ENCODE measurements at places on chromosomes 6 and 20.
A peak's percentile ranks its signal among the peaks of the same experiment; 100 is the strongest.

- DNase-seq, result no peak
These were observed 22.6 kb upstream of the HLA-A start for GRCh38 chr6:29919506-29920445.

DNA sequence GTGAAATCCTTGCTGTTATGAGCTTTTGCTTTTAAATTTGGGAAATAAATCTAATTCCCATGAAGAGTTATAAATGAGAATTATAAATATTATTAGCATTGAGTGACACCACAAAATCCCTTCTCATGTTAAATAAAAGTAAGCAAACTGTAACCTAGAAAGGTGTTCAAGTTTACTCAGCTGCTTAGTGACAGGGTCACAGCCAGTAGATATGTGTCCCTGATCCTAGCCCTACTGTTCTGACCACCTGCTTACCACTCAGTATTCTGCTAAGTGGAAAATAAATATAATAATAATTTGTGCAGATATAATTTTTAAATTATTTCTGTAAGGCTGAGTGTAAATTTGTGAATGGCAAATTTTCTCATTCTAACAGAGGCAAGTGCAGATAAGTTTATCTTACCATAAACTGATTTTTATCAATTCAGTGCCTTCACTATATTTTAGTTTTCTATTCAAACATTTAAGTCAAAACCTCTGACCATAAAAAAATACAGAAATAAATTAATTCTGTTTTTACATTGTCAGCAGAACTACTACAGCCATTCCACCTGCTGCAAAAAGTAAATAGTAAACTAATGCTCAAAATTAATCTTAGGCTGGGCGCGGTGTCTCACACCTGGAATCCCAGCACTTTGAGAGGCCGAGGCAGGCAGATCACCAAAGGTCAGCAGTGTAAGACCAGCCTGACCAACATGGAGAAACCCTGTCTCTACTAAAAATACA lies 118.2 kb downstream of the TENT5A start:
- DNase-seq, result no peak

DNA sequence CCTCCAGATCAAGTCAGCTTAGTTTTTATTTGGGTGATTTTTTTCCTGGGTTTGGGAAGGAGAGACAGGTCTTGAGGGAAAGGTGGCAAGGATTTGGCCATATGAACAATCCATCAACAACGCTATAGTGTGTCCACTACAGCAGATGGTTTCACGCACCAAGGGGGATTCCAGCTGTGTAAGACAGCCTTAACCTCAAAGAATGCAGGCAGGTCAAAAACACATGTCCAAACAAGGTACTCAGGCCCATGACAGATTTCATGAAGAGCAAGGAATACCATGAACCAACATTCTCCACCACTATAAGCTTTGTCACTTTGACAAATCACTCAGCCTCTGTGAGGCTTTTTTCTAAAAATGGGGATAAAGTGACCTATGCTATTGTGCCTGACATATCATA lies 2.0 kb downstream of the AIF1 start:
- DNase-seq, result no peak

GRCh38 chr20:17690144-17690543 lies 8.1 kb upstream of the RRBP1 start:
- DNase-seq, result no peak

DNA sequence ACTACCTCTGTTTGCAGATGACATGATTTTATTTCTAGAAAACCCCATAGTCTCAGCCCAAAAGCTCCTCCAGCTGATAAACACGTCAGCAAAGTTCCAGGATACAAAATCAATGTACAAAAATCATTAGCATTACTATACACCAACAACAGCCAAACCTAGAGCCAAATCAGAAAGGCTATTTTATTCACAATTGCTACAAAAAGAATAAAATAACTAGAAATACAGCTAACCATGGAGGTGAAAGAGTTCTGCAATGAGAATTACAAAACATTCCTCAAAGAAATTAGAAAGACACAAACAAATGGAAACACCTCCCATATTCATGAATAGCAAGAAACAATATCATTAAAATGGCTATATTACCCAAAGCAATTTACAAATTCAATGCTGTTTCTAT lies 65.6 kb upstream of the HTR1E start:
- DNase-seq, result no peak

GRCh38 chr6:20918868-20919267 lies 384.6 kb downstream of the CDKAL1 start:
- no peak for DNase-seq

- DNase-seq, result no peak
These were observed 57.9 kb downstream of the GJA10 start for GRCh38 chr6:89952105-89952671.

- DNase-seq, result no peak
These were observed at the start of gene SLC4A11 for GRCh38 chr20:3239026-3239866. SLC4A11 (minus strand) TSS chr20:3239190; CDS start chr20:3239137, 53 bp downstream.

DNA sequence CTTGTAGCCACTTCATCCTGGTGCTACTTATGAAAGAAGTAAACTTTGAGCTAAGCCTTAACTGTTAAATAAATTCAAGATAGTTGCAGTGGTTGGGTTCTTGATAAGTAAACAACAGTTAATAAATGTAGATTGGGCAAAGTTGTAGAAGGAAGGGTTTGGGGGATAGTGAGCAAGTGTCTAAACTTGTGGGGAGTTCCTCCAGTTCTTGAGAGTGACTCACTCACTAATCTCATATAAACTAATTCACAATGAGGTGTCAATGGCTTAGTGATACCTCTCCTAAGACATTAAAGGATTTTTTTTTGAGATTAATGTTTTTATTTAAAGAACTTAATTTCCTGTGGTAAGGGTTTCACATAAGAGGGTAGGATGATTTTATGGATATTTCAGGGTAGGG lies 507.4 kb downstream of the BMP2 start:
- DNase-seq, result no peak

- no peak for DNase-seq
These were observed 2.8 kb downstream of the SNRPB2 start for GRCh38 chr20:16732506-16733152.

GRCh38 chr6:13522656-13523055 lies 35.3 kb upstream of the GFOD1 start:
- DNase-seq, result no peak

- DNase-seq, result no peak
These were observed 5.9 kb upstream of the NOX3 start for GRCh38 chr6:155461556-155461955.

GRCh38 chr6:134080171-134080795 lies 27.9 kb upstream of the SLC2A12 start:
- DNase-seq, result no peak

DNA sequence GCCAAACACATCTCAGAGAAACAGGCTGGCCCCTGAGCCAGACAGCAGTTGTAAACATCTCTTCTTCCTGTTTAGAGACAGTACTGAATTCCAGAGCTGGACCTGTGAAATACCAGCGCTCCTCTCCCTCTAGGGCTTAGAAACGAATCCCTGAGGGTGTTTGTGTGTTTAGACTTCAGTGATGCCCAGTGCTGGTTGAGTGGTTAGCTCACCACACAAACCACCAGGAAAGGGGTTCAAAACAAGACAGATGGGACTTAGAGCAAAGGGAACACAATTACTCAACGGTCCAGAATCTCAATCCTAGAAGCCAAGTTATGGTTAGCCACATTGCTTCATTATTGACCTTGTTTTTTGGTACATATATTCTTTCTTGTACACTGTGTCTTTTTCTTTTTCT lies 108.7 kb upstream of the TMEM170B start:
- DNase-seq, result no peak

DNA sequence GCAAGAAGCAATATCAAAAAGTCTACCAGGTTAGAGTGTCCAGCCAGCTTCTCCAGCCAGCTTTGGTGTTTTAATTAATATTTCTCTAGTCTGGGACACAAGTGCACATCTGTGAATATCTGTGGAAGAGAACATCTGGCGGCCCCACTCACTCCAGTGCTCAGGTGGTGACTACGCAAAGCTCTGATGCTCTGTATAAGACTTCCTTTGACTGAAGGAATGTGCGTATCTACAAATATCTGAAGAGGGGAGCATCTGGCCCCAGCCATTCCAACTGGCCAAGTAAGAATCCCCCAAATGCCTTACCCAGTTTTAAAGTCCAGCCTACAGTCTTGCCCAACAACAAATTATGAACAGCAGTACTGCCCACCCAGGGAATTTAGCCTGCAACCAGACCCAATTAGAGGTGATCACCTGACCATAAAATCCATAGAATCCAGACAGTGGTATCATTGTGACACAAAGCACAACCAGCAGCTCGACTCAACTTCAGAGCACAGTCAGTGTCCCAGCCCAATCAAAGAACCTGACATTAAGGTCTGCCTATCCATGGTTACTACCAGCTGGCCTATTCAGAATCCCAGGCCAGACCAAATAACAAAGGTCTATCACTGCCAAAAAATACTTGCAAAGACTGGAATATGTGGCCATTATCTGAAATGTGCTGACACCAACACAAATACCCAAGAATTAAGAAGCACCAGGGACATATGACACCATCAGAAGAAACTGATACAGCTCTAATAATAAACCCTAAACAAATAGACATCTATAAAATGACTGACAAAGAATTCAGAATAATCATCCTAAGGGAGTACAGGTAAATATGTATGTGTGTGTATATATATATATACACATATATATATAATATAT lies 76.1 kb upstream of the MANEA start:
- no peak for DNase-seq

- peak; percentile 49 for DNase-seq
These were observed 18.4 kb upstream of the ZNF76 start for GRCh38 chr6:35240838-35241801.

DNA sequence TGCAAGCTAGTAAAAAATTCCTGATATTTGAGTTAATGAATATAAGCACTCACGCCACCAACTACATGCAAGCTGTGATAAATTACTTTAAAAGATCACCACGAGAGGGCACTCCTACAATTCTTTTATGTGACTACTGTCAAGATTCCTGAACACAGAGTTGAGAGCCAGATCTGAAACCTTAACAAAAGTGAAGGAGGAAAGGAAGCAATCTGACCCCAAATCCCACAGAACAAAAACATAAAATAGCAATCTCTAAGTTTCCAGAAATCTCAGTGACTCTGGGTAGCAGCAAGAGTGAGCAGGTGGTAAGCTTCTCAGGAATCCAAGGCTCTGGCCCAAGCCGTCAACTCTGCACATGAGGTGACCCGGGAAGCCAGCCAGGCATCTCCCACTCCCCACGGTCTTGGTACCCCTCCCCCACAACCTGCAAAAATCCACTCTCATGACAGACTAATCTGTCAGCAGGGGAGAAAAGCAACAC lies 55.1 kb downstream of the STAU1 start:
- DNase-seq, result no peak

- DNase-seq, result no peak
These were observed 50.5 kb upstream of the ENPP5 start for GRCh38 chr6:46221222-46221793.

DNA sequence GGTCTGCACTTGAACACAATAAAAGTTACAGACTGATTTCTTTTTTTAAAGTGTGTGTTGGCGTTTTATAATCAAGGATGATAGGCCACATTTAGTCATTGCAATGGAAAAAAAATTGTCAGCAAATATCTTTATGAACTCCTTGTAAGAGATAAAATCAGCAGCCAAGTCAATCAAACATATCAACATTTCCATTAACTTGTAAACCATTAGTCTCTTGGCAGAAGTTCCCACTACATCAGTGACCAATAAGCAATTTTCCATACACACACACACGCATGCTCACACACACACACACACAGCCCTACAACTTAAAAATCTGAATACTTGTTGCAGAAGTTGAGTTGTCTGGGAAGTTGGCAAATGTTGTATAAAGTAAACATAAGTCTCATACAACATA lies 315.9 kb upstream of the KCNQ5 start:
- no peak for DNase-seq

DNA sequence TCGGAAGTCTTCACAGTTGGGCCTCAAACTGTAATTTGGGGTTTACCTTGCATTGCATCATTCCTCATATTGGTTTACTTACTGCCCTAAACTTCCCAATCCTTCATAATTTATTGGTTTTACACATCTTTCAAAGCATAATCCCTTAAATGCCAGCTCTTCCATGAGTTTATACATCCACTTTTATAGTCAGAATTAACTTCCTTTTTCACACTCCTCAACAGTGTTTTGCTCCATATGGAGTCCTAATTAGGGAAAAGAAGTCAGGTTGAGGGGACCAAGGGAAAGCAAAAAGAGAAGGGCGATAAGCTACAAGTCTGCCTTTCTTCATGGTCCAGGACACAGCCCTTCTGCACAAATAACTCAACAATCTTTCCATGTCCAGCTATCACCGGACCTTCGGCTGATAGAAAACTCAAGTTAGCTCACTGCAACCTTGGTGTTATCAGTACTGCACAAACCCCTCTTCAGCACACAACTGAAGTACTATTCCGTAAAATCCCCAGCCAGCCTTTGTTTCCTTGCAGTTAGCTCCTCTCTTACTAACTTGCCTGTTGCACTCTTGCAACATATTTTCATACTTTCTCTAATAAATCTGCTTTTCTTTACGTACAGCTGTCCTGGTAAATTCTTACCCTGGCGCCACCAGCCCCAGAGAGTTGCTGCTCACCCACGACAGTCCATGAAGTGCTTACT lies 2.0 kb downstream of the EEF1E1 start:
- no peak for DNase-seq

DNA sequence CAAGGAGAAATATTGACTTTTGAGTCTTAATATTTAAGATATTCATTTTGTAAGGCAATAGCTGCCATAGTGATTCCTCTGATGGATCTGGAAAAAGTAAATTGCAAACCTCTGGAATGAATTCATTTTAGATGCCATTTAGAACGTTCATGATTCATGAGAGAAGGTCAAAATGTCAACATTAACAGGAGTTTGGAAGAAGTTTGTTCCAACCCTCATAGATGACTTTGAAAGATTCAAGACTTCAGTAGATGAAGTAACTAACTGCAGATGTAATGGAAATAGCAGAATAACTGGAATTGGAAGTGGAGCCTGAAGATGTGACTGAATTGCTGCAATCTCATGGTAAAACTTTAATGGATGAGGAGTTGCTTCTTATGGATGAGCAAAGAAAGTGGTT lies 100.9 kb upstream of the CCN2 start:
- DNase-seq, result no peak

DNA sequence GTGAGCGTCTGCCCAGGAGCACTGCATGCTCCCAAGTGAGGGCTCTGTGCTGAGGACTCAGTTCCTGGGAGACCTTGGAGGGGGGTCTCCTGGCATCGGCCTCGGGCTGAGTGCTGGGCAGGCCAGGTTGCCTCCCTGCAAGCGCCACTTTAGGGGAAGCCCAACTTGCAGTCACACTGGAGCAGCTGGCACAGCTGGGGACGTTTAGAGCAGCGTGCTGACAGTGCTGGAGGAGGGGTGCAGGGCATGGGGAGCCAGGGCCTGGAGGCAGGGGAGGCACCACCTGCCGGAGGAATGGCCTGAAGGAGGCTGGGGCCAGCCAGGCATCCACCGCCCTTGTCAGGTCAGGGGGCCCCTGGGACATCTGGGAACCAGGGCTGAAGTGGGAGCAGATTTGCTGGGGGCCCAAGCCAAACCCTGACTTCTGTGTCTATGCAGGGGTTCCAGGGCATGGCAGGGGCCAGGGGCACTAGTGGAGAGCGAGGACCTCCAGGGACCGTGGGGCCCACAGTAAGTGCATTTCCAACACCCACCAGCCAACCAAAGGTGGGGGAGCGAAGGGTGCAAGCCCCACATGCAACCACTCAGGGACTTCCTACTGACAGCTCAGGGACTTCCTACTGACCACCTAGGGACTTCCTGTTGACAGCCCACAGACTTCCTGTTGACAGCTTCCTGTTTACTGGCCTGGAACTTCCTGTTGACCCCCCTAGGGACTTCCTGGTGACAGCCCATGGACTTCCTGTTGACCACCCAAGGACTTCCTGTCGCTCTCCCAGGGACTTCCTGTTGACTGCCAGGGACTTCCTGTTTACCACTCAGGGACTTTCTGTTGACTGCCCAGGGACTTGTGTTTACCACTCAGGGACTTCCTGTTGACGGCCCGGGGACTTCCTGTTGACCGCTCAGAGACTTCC lies 33.6 kb downstream of the COL20A1 start:
- DNase-seq, result no peak

- DNase-seq, result no peak
These were observed 12.9 kb upstream of the GCM1 start for GRCh38 chr6:53161481-53162009.

Data from stimulated activated CD4-positive, alpha-beta T cell treated with anti-CD3 and anti-CD28 coated beads, TNF-alpha, amount 100 ng/mL, for 1 hour (primary cell).